ENCODE measurements at places on chromosomes 4 and X.

- no peak for DNase-seq
These were observed 250.3 kb upstream of the FAM47A start for GRCh38 chrX:34382416-34382815.

DNA sequence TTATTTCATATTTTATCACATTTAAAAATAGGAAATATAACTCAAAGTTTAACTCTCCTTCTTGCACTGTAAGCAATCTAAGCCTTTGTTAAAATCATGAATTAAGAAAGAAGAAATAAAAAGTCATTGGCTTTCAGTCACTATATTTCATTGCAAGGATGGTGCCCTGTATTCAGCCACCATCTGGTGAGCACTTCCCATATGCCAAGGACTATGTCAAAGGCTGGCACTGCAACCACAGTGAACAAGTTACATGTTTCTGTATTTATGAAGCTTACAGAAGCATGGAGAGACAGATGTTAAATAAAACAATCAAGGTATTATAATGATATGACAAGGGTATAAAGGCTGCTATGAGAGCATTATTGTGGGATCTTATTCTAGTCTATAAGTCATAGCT lies 68.6 kb downstream of the PRKG2 start:
- peak; percentile 44 for DNase-seq

- DNase-seq, result no peak
These were observed 62.2 kb downstream of the EVC start for GRCh38 chr4:5773271-5773555.

GRCh38 chrX:19867938-19868337 lies 19.5 kb downstream of the SH3KBP1 start:
- no peak for DNase-seq

- DNase-seq, result peak; percentile 39
These were observed 41.8 kb downstream of the FNIP2 start for GRCh38 chr4:158810487-158811215.

- no peak for DNase-seq
These were observed 664.3 kb downstream of the RPA4 start for GRCh38 chrX:97547877-97548578.

DNA sequence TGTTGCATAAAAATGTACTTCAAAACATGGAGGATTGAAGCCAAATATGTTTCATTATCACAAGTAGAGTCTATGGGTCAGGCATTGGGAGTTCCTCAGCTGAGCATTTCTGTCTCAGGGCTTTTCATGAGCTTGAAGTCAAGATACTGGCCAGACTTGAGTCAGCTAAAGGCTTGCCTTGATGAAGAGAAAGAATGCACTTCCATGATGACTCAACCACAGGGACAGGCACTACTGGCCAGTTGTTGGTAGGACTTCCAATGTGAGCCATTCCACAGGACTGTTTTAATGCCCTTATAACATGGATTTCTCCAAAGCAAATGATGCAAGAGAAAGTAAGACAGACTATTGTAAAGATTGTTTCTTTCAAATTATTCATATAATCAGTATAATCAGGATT lies 895.6 kb downstream of the RAB28 start:
- no peak for DNase-seq

GRCh38 chrX:33385546-33385945 lies 174.2 kb upstream of the DMD start:
- peak; percentile 67 for DNase-seq

GRCh38 chrX:151713849-151714248 lies 2.0 kb upstream of the FATE1 start:
- peak; percentile 10 for DNase-seq
